H4 (cell line): ENCODE measurements at places on chromosomes 4 and X.

DNA sequence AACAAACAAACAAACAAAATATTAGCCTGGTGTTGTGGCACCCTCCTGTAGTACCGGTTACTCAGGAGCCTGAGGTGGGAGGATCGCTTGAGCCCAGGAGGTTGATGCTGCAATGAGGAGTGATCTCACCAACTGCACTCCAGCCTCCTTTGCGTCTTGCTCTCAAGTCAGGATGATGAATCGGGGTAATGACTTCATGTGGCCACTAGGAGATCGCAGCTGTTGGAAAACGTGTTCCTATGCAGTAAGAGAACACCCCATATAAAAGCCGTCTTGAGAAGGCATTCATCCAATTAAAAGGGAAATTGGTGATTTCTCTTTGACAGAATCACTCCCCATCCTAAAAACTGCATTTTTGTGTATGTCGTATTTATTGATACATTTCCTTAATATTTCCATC, 6.9 kb downstream of the CCNB3 start:
- peak; percentile 33 for DNase-seq

GRCh38 chr4:139817657-139818452, 152.2 kb downstream of the MGST2 start:
- DNase-seq: no peak

DNA sequence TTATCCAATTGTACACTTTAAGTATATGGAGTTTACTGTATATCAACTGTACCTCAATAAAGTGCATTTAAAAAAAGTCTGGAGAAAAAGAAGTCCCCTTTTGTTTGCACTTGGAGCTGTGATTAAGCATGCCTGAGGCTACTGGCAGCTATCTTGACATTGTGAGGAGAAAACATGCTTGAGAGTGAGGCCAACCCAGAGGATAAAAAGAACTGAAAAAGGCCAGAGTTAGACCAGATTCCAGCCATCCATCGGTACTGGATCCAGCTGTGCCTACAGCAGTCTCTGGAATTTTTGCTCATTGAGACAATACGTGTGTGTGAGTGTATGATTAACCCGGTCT, 57.4 kb downstream of the LGI2 start:
- no peak for DNase-seq

- DNase-seq: no peak
These were observed 77.3 kb upstream of the TMEM47 start for GRCh38 chrX:34734383-34734782.

DNA sequence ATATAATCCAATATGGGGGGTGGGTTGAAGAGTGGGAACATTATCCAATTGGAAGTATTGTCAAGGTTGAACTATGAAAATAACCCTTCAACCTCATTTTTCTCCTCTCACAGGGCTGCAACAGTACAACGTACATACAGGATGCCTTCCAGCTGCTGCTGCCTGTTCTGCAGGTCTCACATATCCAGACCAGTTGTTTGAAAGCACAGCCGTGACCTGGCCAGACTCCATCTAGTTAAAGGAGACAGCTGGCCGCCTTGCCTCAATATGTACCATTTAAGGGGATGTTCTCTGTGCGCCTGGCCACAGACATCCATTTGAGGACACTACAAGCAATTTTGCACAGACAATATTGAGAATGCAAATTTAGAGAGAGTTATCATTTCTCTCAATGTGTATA, 75.7 kb downstream of the FAM114A1 start:
- DNase-seq: no peak
